ENCODE measurements at places on chromosomes 11 and 22.

DNA sequence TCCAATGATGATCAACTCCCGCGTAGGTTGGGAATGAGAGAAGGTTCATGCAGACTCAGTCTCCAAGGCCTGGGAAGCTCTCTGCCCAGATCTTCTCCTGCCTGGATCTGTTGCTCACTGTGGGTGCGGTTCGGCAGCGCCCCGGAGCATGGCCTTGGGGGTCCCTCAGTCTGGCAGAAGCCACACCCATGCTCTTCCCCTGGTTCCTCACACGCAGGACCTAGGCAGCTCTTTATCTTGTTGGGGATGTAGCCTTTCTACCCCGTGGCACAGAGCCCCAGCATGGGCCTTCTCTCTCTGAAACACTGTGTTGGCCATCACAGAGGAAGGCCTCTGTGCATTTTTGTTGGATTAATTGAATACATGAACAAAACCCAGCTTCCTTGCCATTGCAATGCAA lies 1461.6 kb downstream of the BRD1 start:
- no peak for DNase-seq

DNA sequence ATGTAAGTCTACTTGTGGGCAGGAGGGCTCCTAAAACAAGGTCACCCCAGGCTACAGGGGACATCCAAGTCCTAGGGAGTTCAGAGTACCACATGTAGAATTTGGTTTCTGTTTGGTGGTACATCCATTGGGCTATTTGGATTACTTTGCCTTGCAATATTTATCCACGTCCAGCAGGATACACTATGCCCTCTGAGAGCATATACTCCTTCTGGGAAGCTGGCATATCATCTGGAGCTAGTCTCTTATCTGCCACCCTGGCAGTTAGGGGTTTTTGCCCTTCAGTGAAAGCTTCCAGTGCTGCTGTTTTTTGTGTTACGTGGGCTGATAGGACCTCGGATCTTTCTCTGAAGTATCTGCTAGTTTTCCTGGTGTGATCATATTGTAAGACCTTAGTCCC lies 7.3 kb downstream of the LMO2 start:
- no peak for DNase-seq

DNA sequence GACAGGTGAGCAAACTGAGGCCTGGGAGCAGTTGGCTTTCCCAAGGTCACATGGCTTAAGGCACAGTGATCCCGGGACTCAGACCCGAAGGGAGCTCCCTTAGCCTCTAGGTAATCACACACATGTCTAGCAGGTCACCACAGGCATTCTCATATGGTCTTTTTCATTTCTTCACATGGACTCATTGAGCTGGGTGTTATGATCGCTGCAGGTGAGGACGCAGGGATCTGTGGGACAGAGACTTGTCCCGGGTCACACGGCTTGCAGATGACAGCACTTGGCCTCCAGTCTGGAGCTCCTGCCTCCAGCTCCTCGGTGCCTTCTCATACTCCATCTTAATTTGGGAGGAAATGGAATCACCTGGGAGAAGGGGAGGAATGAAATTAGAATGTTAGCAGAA lies 23.6 kb upstream of the CACNG2 start:
- DNase-seq: no peak

DNA sequence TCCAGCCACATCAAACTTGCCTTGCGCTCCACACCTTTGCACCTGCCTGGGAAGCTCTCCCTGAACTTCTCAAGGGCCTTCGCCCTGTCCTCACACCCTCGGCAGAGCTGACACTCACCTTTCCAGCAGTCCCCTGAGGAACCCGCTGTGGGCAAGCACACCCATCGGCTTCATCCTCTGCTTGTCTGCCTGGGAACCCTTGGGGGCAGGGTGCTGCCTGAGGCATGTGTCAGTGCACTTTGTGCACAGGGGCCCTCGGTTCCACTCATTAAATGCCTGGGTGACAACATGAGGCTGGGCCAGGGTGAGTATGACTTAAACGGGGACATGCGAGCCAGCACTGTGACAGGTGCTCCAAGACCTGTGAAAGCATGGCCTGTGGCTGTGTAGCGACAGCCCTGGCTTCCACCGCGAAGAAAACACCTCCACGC lies 2.6 kb upstream of the LRFN4 start:
- no peak for DNase-seq

DNA sequence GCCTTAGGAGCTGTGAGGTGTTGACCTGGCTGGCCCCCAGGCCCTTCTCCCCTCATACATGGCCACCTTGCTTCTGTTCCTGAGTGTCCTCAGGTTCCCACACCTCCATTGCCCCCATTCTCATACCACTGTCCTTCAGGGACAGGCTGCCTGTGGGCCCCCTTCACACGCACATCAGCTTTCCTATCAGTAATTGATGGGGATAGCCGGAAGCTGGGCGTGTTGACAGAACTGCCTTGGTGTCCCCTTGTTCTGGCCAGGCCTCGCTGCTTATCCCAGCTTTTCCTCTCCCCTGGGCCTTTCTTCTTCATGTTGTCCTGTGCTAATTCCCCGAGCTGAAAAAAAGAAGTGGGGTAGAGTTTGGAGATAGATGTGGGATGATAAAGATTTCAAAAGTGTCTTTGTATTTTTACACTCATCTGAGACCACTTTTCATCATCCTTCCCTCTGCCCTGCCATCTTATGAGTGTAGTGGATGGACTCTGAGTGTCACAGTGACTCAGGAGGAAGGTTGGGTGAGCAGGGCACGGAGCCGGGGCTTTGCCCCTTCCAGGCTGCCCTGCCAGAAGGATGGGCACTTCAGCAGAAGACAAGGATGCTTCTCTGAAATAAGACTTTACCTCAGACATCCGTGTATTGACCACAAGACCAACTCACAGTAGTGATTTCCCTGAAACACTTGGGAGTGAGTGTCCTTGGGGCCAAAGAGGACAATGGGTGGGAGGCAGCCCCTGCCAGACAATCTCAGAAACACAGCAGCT lies 42.8 kb downstream of the MED15 start:
- no peak for DNase-seq

DNA sequence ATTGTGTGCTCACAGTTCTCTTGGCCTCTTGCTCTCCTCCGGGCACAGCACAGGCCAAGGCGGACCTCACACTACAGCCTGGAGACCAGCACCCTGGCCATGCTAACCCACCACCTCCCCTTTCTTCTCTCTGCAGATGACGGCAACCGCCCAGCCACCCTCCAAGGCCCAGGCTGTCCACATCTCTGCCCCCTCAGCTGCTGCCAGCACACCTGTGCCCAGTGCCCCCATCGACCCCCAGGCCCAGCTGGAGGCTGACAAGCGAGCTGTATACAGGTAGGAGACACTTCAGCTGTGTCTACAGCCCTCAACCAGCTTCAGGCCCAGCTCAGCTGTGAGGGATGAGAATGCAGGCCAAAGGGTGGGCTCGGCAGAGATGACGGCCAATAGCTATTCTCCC lies 128.4 kb downstream of the FEZ1 start:
- no peak for DNase-seq

- DNase-seq: no peak
Observed at GRCh38 chr11:61554172-61554988, 26.5 kb downstream of the SYT7 start.

- DNase-seq: peak; percentile 49
Observed at GRCh38 chr11:86938900-86939880, 16.0 kb downstream of the FZD4 start.

DNA sequence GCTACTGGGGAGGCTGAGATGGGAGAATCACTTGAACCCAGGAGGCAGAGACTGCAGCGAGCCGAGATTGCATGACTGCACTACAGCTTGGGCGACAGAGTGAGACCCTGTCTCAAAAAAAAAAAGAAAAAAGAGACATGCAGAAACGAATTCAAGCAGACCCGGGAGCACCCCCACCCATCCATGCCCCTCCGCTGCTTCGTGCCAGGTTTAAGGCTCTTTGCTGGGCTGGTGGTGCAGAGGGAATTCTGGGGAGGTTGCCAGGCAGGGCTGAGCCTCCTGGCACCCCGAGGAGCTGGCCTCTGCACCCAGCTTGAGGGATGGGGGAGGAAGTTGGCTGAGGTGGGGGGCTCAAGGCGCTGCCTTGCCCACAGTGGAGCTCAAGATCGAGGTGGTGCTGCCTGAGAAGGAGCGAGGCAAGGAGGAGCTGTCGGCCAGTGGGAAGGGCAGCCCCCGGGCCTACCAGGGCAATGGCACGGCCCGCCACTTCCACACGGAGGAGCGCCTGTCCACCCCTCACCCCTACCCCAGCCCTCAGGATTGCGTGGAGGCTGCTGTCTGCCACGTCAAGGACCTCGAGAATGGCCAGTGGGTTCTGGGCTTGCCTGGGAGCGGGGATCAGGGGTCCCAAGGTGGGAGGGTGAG lies 6.0 kb downstream of the AIFM3 start:
- no peak for DNase-seq

GRCh38 chr22:22374163-22374562 lies 129.6 kb downstream of the VPREB1 start:
- no peak for DNase-seq

GRCh38 chr11:61853698-61854169 lies 25.6 kb downstream of the FADS2 start:
- DNase-seq: no peak

GRCh38 chr11:33645686-33646085 lies 54.9 kb downstream of the C11orf91 start:
- DNase-seq: no peak

- no peak for DNase-seq
Observed at GRCh38 chr11:12139144-12139881, 28.9 kb downstream of the MICAL2 start.

GRCh38 chr22:25064894-25065560 lies 112.5 kb downstream of the KIAA1671 start:
- no peak for DNase-seq

GRCh38 chr11:74316772-74317505 lies 5.5 kb upstream of the P4HA3 start:
- DNase-seq: no peak

GRCh38 chr11:101770648-101771047 lies 144.2 kb upstream of the CEP126 start:
- DNase-seq: no peak

DNA sequence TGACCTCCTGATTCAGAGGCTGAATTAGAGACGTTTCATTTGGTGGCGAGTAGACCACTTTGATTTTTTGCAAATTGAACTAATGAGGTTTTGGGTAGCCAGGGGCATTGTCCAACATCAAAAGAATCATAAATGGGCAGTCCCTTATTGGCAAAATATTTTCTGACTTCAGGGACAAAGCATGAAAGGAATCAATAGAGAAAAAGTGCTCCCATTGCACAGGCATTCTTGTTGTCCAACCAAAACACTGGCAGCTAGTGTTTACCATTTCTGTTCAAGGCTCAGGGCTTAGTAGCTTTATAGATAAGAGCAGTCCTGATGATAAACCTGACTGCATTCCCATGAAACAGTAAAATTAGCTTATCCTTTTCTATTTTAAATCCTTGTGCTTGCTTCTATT lies 6.4 kb upstream of the CARD16 start:
- no peak for DNase-seq

- no peak for DNase-seq
Observed at GRCh38 chr11:44767421-44767820, 40.7 kb downstream of the TSPAN18 start.

GRCh38 chr22:25757686-25758085 lies 15.7 kb downstream of the MYO18B start:
- DNase-seq: no peak

- no peak for DNase-seq
Observed at GRCh38 chr22:39820256-39820655, 73.3 kb downstream of the ENTHD1 start.

- DNase-seq: no peak
Observed at GRCh38 chr11:111766834-111767142, 599 bp upstream of the PPP2R1B start.

DNA sequence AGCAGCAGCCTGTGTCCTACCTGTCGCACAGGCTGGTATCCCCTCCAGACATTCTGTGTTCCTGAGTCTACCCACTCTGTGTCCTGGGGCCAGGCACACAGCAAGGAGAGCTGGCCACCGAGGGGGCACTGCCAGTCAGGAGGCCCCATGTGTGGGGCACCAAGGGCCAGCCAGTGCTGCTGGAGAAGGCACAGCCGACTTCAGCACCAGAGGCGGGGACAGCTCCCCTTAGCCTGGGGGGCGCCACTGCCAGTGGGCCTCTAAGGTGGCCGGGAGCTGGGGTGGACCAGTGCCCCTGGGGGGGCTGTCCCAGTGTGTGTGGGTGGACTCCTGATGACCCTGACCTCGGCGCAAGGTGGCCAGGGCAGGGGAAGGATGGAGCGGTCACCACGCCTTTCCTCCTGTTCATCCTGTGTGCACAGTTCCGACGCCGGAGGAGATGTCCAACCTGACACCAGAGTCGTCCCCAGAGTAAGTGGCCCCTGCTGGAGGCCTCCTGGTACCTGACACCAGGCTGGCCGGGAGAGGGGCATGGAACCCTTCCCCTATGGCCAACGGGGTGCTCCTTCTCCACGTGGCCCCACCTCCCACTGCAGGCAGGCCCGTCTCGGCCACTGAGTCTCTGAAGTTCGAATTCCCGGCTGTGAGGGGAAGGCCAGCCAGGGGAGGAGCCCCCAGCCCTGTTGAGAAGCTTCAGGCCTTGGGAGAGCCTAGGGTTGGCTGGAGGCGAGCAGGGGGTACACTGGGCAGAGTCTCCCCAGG lies 35.4 kb downstream of the MOB2 start:
- no peak for DNase-seq

DNA sequence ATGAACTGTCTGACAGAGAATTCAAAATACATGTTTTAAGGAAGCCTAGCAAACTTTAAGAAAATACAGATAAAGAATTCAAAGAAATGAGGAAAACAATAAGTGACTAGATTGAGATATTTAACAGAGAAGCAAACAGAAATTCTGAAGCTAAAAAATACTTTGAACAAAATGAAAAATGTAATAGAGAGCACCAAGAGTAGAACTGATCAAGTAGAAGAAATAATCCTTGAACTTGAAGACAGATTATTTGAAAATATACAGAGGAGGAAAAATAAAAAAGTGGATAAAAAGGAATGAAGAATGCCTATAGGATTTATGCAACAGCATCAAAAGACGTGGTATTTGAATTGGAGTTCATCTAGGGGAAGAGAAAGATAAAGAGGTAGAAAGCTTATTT lies 101.9 kb upstream of the OR4B1 start:
- DNase-seq: no peak

- DNase-seq: no peak
Observed at GRCh38 chr11:46352063-46352841, 5.0 kb downstream of the DGKZ start.

DNA sequence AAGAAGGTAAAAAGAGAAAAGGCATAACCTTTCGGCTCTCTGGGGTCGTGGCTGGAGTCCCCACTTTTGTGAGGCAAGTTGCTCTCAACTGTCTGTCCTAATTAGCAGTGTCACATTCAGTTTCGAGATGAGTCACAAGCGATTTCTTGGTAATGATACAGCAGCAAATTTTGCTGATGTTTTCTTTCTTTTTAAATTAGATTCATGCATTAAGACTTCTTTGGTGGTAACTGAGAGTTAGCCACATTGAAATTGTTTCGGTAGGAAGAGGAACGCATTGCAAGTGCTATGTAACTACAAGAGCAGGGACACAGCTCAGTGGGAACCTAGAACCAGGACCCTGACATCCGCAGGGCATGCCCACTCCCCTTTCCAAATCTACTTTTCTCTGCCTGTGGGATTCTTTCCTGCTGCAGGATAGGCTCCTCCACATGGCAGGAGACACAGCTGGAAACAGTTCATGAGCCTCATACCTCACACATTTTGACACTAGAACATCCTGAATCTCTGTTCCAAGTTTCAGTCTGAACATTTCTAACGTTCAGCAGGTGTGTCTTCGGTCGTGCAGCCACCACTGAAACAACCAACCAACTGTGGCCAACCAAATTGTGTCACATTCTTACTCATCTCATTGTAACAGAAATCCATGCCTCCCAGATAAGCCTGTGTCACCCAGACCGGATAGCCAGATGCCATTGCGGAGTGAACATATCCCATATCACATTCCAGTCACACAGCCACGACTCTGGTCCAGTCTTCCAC lies 987.6 kb downstream of the NTM start:
- no peak for DNase-seq
